ENCODE measurements at places on chromosomes 13 and 19.
A peak's percentile ranks its signal among the peaks of the same experiment; 100 is the strongest.

GRCh38 chr13:75855216-75855615 lies 219.1 kb downstream of the LMO7 start:
- no peak for DNase-seq

DNA sequence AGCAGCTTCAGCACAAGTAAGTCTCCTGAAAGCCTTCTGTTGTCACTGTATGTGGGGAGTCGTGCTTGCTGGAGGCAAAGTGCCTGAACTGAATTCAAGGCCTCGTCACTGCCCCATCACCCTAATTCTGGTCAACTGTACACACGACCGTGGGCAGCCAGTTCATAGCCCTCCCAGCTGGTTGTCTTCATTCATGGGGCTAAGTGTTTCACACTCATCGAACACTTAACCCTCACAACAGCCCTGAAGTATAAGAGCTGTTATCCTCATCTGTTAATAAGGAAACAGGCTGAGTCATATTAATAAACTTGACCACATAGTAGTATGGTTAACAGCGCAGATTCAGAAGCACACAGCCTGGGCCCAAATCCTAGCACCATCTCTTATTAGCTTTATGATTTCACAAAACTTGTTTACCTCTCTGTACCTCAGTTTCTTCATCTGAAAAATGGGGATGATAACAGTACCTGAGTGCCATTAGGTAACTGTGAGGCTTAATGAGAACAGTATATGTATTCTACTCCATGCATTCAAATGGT lies 66.7 kb downstream of the CDADC1 start:
- no peak for DNase-seq

DNA sequence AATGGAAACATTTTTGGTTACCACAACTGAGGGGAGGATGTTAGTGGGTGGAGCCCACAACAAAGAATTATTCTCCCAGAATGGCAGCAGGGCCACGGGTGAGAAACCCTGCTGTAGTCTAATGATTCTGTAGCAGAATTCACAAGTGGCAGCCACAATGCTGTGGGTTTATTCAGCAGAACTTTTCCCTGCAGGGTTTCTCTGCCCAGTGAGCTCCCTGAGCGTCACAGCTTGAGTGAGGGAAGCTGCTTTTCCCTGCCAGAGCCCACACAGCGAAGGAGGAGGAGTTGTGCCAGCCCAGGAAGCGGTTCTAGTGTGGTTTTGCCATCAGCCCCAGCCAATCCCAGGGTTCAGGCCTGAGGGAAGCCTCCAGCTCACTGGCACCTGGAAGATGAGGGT lies 4.4 kb downstream of the ATP12A start:
- DNase-seq: no peak

DNA sequence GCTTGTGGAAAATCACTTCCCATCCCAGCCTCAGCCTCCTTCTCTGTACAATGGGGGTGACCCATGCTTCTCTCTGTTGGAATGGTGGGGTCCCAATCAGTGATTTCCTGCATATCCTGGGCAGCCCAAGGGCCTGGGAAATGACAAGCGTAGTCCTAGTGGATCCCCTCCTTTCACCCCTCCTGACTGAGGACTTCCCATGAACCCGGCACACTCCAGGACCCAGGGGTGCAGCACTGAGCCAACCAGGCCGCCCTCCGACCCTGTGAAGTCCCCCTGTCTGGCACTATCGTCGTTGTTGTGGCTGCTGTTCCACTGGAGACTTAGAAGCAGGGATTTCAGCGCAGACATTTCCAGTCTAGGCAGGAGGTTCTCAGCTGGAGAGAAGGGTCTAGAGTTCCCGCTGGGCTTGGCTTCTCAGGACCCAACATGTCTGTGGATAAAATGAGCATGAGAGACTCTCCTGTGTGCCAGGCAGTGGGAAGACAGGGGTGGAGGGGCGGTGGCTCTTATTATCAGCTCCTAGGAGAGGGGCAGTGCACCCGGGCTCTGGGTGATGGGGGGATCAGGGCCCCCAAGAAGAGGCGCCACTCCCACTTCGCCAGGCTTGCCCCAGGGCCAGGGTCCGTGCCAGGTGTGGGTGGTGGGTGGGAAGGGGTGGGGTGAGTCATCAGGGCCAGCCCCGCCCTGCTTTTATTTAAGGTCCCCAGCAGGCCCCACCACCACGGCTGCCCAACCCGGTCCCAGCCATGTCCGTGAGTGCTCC lies at the start of gene LGALS7B:
TSS of gene LGALS7B (plus strand) at position 723 of the 766 bp plus-strand sequence. CDS start at position 750, 27 bp downstream.
- DNase-seq: no peak

- DNase-seq: no peak
These were observed 1.3 kb upstream of the SIGLEC10 start for GRCh38 chr19:51418707-51419106.

DNA sequence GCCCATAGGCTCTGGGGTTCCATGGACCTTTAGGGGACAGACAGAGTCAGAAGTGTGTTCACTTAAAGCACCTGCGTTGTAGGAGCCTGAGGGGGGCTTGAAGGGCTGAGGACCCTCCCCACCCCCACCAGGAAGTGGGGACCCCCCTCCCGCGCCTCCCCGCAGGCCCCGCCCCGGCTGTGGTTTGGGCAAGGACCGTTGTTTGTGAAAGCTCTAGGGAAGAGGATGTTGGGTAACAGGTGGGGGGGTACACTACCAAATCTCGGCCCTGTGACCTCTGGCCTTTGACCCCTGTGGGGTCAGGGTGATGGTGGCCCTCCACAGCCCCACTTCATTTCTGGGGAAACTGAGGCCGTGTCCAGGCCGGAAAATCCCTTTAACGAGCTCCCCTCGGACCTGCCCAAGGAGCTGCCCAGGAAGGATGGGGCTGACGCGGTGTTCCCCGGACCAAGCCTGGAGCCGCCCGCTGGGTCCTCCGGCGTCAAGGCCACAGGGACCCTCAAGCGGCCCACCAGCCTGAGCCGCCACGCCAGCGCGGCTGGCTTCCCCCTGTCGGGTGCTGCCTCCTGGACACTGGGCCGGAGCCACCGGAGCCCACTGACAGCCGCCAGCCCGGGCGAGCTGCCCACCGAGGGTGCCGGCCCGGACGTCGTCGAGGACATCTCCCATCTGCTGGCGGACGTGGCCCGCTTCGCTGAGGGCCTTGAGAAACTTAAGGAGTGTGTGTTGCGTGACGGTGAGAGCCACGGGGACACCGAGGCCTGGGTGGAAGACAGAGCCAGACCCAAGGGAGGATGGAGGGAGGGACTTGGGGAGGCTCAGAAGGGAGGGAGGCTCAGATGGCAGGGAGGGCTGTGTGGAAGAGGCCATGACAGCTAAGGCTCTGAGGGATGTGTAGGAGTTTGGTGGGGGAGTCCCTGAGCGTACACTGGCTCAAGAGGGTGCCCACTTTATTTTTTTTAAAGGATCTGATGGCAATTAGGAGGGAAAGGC lies 1.3 kb downstream of the ARHGAP45 start:
- peak; percentile 70 for DNase-seq

DNA sequence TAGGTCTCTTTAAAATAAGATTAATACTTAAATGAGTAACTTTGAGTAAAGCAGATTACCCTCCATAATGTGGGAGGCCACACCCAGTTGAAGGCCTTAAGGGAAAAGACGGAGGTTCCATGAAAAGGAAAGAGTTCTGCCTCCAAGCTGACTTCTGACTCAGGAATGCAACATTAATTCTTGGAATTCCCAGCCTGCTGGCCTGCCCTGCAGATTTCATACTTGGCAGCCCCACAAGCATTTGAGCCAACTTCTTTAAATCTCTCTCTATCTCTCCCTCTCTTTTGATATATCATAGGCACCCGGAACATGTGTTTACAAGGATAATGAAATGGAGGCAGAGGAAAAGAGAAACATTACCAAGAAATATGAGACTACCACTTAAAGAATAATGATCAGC lies 902.3 kb upstream of the MIR17HG start:
- no peak for DNase-seq

DNA sequence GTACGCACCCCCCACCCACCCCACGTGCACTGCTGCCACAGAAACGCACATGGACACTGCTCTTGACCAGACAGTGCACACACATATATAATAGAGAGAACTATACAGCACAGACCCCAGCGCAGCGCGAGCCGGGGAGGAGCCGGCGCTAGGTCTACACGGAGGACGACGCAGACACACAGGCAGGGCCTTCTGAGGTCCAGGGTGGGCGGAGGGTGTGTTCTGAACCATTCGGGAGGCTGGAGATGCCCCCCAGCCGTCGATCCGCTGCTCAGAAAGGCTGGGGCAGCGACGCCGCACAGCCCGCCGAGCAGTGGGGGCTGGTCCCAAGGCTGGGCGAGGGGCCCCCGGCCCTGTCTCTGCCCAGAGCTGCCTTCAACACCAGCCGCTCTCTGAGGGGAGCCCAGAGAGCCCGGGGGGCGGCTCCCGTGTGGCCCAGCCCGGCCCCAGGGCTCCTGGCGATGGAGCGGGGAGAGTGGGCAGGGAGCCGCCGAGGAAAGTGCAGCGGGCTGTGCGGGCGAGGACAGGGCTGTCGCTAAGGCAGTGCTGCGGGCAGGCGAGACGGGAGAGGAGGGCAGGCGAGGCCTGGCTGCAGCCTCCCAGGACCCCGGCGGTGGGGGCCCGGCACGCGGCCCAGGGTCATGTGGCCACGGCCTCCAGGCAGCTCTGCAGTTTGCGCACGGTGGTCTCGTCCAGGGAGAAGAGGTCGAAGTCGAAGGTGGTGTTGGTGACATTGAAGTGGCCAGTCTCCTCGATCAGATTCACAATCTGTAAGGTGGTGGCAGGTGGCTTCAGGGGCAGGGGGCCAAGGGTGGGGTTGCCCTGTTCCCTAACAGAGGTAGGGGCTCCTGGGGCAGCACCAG lies 67.1 kb downstream of the MLLT1 start:
- DNase-seq: no peak

All from activated T-cell treated with anti-CD3 and anti-CD28 coated beads for 1 hour (primary cell).